Osteoblast (primary cell): ENCODE measurements at places on chromosomes 6 and 20. TPM values are rescaled to one million over a fixed set of nuclear protein-coding genes. Genes with fewer than 3 reads are reported as not detected.

GRCh38 chr6:5093231-5094015 is 8.3 kb downstream of the PPP1R3G start:
- H3K4me3 ChIP-seq: no peak overlapping the region
- peaks cover 16% of the 10 kb centered on the region for H3K4me1 ChIP-seq
- peaks cover 24% of the 10 kb centered on the region for H3K27me3 ChIP-seq
- no peaks in the 10 kb centered on the region for H3K36me3 ChIP-seq

DNA sequence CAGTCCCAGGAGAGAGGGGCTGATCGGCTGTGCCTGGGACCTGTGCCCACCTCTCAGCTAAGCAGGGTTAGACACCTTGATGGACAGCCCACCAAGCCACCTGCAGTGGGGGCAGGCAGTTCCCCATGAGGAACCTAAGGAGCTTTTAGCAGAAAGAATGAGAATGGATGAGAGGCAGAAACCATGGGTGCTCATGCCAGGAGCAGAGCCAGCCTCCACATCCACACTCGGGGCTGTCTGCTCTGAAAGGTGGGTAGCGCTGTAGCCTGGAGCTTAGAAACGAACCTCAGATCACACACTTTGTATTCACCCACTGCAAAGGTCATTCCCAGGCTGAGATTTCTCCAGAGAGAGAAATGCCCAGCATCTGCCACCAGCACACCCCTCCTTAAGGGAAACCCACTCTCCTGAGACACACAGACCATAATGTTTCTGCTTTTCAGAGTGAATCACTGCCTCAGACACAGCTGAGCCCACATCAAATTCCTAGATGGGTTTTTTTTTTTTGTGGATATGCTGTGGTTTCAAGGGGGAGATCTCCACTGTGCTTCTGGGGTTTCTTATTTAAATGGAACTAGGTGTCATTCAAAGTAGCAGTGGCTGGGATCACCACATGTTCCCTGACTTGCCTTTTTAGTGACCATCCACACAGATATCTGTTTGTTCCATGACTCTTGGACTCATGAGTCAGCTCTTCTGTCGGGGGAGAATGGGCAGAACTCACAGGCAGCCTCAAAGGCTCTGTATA is 218.9 kb downstream of the EYA2 start:
- no peaks in the 10 kb centered on the region for H3K36me3 ChIP-seq
- H3K4me1 ChIP-seq: peaks cover 15% of the 10 kb centered on the region
- H3K27ac ChIP-seq: no peak overlapping the region
- H3K4me3 ChIP-seq: no peak overlapping the region

GRCh38 chr6:119873107-119873506 is 523.5 kb upstream of the MAN1A1 start:
- H3K4me1 ChIP-seq: no peaks in the 10 kb centered on the region
- H3K36me3 ChIP-seq: no peaks in the 10 kb centered on the region
- no peak for DNase-seq
- no peak overlapping the region for H3K4me3 ChIP-seq

GRCh38 chr6:10580570-10580969 is 59.4 kb downstream of the GCNT2 start:
- no peaks in the 10 kb centered on the region for H3K27me3 ChIP-seq
- no peaks in the 10 kb centered on the region for H3K4me1 ChIP-seq
- no peaks in the 10 kb centered on the region for H3K36me3 ChIP-seq
- DNase-seq: no peak
- no peak overlapping the region for H3K27ac ChIP-seq

DNA sequence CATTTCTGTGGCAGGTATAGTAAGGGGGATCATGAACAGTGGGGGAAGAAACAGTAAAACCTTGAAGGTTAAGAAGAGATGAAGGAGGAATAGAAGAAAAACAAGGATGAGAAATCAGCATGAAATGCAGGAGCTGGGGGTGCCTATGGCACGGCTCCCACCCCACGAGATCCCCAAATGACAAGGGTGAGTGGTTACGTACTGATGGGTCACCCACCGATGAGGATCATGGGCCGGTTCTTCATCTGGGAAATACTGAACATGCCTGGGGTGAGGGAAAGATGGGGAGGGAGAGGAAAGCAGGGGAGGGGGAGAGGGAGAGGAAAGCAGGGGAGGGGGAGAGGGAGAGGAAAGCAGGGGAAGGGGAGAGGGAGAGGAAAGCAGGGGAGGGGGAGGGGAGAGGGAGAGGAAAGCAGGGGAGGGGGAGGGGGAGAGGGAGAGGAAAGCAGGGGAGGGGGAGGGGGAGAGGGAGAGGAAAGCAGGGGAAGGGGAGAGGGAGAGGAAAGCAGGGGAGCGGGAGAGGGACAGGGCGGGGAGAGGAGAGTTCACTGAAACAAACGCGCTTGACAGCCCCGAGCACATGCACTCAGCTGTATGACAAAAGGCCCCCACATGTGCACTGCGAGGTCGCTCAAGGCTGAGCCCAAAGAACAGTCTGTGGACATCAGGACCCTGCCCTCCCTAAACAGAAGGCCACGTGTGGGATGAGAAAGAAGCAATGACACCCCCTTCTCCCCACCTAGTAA is 25.3 kb downstream of the MOCS1 start:
- peaks cover 12% of the 10 kb centered on the region for H3K36me3 ChIP-seq
- H3K4me1 ChIP-seq: no peaks in the 10 kb centered on the region
- H3K27me3 ChIP-seq: no peaks in the 10 kb centered on the region
- no peak overlapping the region for H3K4me3 ChIP-seq
- no peak overlapping the region for H3K27ac ChIP-seq

DNA sequence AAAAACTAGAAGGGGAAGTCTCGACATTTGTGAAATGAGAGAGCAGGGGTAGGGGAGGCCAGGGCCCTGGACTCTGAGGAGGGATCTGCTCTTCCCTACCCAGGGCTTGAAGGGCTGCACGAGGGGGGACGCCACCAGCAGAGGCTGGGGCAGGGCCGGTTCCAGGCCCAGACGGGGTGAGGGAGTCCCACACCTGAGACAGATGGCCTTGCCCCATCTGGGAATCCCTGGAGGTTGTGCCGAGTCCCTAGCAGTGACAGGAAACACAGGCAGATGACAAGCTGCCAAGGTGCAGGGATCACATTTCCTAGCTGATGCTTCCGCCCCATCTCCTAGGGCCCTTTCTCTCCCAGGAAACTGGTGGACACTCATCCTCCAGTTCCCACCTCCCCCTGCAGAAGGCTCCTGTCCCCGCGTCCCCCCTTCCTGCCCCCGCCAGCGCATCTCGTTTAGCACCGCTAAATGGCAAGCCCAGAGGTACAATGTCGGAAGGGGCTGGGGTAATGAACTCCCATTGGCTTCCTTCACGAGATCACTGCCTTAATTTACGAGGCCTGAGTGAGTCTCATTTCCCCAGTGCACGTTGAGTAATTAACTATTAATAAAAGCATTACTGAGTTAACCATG is 35.2 kb upstream of the CDH22 start:
- no peak overlapping the region for H3K27ac ChIP-seq
- peak overlapping the region; percentile 39 for H3K4me3 ChIP-seq
- peaks cover 3% of the 10 kb centered on the region for H3K4me1 ChIP-seq
- H3K27me3 ChIP-seq: peaks cover 45% of the 10 kb centered on the region
- no peaks in the 10 kb centered on the region for H3K36me3 ChIP-seq

GRCh38 chr6:165456286-165456685 is 146.9 kb upstream of the C6orf118 start:
- H3K4me3 ChIP-seq: no peak overlapping the region
- no peaks in the 10 kb centered on the region for H3K36me3 ChIP-seq
- no peaks in the 10 kb centered on the region for H3K4me1 ChIP-seq
- no peaks in the 10 kb centered on the region for H3K27me3 ChIP-seq
- H3K27ac ChIP-seq: no peak overlapping the region

- H3K27me3 ChIP-seq: no peaks in the 10 kb centered on the region
- H3K36me3 ChIP-seq: no peaks in the 10 kb centered on the region
- DNase-seq: no peak
- H3K4me1 ChIP-seq: no peaks in the 10 kb centered on the region
- no peak overlapping the region for H3K4me3 ChIP-seq
These were observed 230.0 kb upstream of the BTBD3 start for GRCh38 chr20:11687546-11688292.

DNA sequence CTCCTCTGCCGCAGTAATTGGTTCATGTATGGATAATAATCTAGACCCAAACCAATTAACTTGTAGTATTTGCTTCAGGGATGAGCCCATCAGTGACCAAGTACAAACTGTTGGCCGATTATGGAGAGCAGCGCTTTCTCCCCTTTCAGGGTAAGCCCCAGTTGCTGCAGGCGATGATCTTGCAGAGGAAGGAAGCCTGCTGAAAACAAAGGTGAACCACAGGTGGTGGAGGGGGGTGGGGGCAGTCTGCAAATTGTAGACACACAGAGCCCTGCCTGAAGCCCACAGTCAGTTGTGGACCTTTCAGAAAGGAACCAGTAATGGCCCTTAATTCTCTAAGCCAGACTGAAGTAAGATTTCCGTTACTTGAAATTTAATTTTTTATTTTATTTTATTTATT is 167.9 kb upstream of the JARID2 start:
- H3K4me1 ChIP-seq: no peaks in the 10 kb centered on the region
- H3K36me3 ChIP-seq: no peaks in the 10 kb centered on the region
- no peak overlapping the region for H3K27ac ChIP-seq
- H3K27me3 ChIP-seq: no peaks in the 10 kb centered on the region
- no peak overlapping the region for H3K4me3 ChIP-seq

DNA sequence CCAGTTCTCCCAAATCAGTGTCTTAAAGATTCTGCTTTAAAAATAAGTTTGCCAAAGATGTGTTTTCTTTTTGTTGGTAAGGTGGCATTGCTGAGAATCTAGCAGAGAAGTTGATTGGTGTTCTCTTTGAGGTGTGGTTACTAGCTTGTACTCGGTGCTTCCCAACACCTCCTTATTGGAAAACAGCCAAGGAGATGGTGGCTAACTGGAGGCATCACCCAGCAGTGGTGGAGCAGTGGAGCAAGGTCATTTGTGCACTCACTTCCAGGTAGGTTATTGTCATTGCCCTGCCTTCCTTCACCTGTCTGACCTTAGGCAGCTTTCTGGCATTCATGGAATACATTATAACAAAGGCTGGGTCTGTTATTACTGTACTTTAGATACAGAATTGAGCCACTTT is 26.7 kb downstream of the RALGAPB start:
- no peak overlapping the region for H3K4me3 ChIP-seq
- DNase-seq: no peak
- H3K36me3 ChIP-seq: peaks cover 54% of the 10 kb centered on the region
- no peaks in the 10 kb centered on the region for H3K27me3 ChIP-seq
- H3K4me1 ChIP-seq: no peaks in the 10 kb centered on the region
- H3K27ac ChIP-seq: no peak overlapping the region

SOBP gene
- 3.6 and 12.1 TPM in 2 replicates for total RNA-seq
